ENCODE measurements at places on chromosomes 2 and 18. TPM values are rescaled to one million over a fixed set of nuclear protein-coding genes. Genes with fewer than 3 reads are reported as not detected.

RIT2 gene
- not detected for total RNA-seq

LIPT1 gene
- 5.5 TPM for total RNA-seq

RPRM gene
- 1.2 TPM for total RNA-seq

ZCCHC2 gene
- total RNA-seq: 7.9 TPM

CHRNG gene
- total RNA-seq: not detected

ABCG8 gene
- not detected for total RNA-seq

NFATC1 gene
- 7.5 TPM for total RNA-seq

PLA2R1 gene
- 15.4 TPM for total RNA-seq

VWA3B gene
- not detected for total RNA-seq

AOX1 gene
- 50.3 TPM for total RNA-seq

RMC1 gene
- 20.0 TPM for total RNA-seq

EHD3 gene
- 12.0 TPM for total RNA-seq

EML6 gene
- 0.09 TPM for total RNA-seq

GALR1 gene
- total RNA-seq: not detected

CNGA3 gene
- total RNA-seq: not detected

GTF3C2 gene
- total RNA-seq: 24.5 TPM

UGT1A8 gene
- not detected for total RNA-seq

HTR2B gene
- 8.0 TPM for total RNA-seq

TEX44 gene
- total RNA-seq: not detected

MSTN gene
- under 0.01 TPM for total RNA-seq

CNTNAP5 gene
- not detected for total RNA-seq

STARD7 gene
- total RNA-seq: 63.6 TPM

GLI2 gene
- total RNA-seq: 13.5 TPM

MBD2 gene
- total RNA-seq: 14.6 TPM

FOXI3 gene
- total RNA-seq: not detected

GCG gene
- total RNA-seq: not detected

UCN gene
- 0.35 TPM for total RNA-seq

DBI gene
- total RNA-seq: 222 TPM

CCDC68 gene
- total RNA-seq: 4.5 TPM

DPP4 gene
- total RNA-seq: 96.3 TPM

ANKRD29 gene
- 0.82 TPM for total RNA-seq

MC5R gene
- not detected for total RNA-seq

ZNF396 gene
- 1.4 TPM for total RNA-seq

TUBA3E gene
- total RNA-seq: not detected

LGALSL gene
- total RNA-seq: 7.4 TPM

PNKD gene
- 64.1 TPM for total RNA-seq

CLEC4F gene
- total RNA-seq: not detected

GAL3ST2 gene
- not detected for total RNA-seq

RGPD8 gene
- 3.9 TPM for total RNA-seq

HOXD13 gene
- total RNA-seq: not detected

COMMD1 gene
- 44.4 TPM for total RNA-seq

C2orf15 gene
- not detected for total RNA-seq

BMP10 gene
- not detected for total RNA-seq

NBEAL1 gene
- 7.7 TPM for total RNA-seq

CRYGD gene
- not detected for total RNA-seq

TWIST2 gene
- total RNA-seq: 114 TPM

SCG2 gene
- 0.47 TPM for total RNA-seq

B4GALT6 gene
- 2.0 TPM for total RNA-seq

Data from pericardium fibroblast (primary cell).